ENCODE measurements at places on chromosomes 1 and 21. TPM values are rescaled to one million over a fixed set of nuclear protein-coding genes. Genes with fewer than 3 reads are reported as not detected.

The KRTAP13-1 gene
- not detected for total RNA-seq

The SHE gene
- not detected for total RNA-seq

The LPAR3 gene
- total RNA-seq: 2.6 TPM

DNA sequence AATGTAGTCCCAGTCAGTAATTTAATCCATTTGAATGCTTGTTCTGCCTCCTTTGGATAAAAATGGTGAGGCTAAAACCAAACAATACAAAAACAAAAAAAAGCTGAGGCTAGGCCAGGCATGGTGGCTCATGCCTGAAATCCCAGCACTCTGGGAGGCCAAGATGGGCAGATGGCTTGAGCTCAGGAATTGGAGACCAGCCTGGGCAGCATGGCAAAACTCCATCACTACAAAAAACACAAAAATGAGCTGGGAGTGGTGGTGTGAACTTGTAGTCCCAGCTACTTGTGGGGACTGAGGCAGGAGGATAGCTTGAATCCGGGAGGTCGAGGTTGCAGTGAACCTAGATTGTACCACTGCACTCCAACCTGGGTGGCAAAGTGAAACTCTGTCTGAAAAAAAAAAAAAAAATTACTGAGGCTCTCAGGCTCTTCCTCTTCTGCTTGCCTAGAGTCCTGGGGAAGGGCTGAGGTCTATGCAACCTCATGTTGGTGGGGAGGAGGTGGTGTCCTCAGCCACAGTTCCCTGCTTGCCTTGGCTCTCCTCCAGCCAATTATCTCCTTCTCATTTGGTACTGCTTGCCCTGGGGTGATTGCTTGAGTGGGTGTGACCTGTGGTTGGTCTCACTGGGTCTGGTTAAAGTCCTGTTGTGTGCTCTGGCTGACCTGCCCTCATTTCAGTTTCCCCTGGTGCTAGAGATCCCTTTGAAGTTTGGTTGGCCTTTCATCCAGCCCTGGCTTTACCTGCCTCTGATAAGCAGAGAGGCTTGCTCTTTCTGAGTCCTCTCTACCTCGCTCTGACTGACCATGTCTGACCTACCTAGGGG lies 20.9 kb downstream of the S1PR1 start:
- no peak for DNase-seq

The OR14C36 gene
- total RNA-seq: not detected

DNA sequence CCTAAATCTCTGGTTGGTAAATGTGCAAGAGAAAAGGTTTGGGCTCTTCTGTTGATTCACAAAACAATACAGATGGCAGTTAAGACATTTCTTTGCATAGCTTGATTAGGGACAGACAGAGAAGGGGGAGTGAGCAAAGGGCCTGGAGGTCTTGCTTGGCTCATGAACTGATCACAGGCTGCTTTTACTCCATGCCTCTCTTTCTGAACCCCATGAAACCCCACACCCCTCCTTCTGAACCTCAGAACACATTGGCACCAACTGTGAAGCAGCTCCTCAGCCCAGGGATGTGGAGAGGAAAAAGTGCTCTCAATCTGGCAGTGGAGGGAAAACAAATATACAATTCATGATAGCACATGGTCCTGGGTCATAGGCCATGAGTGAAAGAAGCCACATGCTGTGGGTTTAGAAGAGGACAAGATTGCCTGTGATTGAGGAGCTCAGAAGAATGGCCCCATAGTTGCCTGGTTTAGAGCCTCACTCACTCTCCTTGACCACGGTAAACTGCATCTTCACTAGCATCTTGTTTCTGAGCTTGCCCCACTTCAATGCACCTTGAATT lies 111.6 kb upstream of the GADD45A start:
- DNase-seq: no peak

The FAAH gene
- total RNA-seq: 0.86 TPM

The COL8A2 gene
- total RNA-seq: 4.7 TPM

DNA sequence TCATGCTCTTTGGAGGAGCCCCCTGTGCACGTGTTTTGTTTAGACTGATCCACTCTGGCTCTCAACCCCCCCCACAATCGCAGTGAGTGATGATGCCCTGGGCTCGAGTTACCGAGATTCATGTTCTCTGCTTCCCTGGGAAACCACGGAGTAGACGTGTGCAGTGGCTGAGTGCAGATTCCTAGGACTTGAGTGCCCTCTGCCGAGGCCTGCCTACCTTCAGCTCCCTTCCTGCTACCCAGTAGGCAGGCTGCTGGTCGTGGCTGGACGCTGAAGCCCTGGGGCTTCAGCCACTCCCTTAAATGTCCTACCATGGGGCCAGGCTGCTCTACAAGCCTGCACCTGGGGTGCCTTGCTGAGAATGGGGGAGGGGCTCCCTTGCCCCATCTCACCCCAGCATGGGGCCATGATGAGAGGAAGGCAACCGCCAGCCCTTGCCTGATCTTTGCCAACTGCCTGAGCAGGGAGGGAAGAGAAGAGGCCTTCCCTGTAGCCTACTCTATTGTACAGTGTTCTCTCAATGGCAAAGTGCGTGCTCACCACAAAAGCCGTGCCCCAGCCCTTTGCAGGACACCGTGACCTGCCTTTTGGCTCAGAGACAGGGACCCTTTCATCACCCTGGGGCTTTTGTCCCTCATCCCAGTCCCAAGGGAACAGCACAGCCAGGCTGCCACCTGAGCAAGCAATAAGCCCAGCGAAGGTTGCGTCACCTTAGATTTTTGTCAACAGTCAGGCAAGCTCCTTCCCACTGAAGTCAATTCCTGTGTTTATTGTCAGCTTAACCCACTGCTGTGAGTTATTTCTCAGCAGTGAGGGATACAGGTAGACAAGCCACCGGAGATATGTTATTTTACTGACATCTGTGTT lies 4.1 kb upstream of the GRIK3 start:
- DNase-seq: no peak

DNA sequence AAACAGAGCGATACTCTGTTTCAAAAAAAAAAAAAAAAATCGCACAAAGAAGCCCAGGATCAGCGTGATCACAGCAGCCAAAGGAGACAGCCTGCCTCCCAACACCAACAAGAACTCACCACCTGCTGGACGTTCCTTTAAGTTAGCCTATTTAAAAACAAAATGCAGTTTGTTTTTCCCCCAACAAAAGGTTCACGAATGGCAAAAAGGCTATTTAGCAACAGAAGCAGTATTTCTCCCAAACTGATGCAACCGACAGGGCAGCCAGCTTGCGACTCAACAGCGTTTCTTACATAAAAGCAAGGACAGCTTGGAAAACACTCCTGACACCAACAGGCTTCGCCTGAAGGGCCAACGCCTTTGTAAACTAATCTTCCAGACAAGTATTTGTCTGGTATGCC lies 6.8 kb downstream of the SSU72 start:
- peak; percentile 77 for DNase-seq

DNA sequence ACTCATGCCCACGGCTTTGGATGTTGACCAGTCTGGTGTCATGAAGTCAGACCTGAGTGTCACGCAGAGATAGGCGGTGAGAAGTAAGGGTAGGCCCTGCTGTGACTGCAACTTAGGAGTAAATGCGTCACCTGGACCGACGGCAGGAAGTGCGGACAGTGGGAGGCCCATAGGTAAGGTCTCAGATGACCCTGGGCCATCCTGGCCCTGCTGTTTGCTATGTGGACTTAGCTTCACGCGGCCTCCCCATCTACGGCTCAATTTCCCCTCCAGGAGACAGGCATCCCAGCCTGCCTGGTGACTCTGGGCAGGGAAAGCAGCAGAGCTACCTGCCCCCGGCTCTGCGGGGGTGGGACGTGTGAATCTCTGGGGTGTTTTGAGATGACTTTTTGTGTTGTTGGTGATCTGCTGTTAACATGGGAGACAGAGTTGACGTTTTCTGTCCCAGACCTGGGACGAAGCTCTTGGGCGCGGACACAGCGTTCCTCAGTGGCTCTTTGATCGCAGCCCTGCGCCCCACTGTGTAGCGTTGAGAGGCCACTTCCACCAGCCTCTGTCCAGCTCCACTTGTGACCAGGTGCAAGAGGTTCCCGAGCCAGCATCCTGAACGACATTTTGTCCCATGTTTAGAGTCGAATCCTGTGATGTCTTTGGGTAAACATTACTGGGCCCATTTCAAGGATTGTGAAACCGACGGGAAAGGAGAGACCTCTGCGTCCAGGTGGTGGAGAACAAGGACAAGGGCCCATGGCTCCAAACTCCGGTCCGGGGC lies 39.9 kb downstream of the CRYAA start:
- DNase-seq: no peak

The KRTAP10-4 gene
- total RNA-seq: not detected

The KRTAP11-1 gene
- not detected for total RNA-seq

- DNase-seq: no peak
Measured at GRCh38 chr1:217673387-217673786, 42.2 kb downstream of the SPATA17 start.

DNA sequence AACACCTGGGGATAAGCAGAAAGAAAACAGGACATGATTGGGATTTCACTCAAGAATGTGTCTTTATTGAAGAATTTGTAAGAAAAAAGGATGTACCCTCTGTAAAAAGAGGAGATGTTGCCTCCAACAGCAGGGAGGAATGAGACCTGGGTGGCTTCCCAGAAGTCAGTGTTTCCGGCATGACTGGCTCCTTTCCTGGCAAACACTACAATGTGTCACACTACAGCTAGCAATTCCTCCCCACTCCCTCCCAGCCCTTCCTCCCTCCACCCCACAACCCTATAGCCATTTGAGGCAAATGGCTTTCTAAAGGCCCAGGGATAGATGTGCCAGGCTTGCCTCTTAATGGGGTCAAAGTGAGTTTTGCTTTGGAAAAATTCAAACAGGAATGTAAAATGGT lies 11.5 kb upstream of the COL8A2 start:
- DNase-seq: peak; percentile 50

The CD1D gene
- under 0.01 TPM for total RNA-seq

GRCh38 chr21:36422279-36423098 lies 37.3 kb downstream of the CHAF1B start:
- DNase-seq: peak; percentile 74

DNA sequence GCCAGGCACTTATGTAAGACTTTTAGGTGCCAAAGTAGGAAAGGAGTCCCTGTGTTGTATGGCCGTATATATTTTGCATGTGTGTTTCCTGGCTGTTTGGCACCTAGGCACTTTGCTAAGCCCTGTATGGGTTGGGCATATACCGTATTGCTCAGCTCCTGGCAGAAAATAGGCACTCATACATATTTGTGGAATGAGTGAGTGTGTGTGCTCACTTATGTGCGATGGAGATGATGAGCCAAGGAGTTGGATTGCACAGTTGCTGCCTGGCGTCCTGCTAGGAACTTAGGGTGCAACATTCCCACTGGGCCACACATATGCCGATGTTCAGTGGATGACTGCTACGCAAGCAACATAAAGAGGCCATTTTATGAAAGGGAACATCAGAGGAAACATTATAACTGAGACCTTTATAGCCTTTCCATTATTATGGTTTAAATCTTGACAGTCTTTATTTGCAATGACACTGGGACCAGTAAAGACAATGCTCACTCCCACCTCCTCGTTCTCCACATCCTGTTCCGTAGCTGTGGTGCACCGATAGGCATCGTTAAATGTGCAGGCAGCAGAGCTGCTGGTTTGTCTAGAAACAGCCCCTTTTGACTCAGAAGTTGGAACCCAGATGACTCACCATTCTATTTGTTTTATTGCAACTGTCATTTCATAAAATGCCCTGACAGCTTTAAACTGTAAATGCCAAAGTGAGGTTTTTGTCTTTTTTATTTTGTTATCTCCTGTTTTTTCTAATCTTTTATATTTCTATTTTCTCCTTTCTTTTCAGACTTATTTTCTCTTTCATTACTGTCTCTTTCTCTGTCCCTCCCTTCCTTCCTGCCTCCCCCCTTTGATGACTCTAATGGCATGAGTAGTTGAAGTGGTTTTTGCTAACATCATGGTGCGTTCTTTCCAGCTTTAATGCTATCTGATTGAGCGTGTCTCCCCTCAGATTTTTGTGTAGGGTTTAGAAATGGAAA lies 36.1 kb downstream of the PEX14 start:
- DNase-seq: peak; percentile 72

GRCh38 chr1:57468641-57469523 lies 45.0 kb upstream of the DAB1 start:
- no peak for DNase-seq

DNA sequence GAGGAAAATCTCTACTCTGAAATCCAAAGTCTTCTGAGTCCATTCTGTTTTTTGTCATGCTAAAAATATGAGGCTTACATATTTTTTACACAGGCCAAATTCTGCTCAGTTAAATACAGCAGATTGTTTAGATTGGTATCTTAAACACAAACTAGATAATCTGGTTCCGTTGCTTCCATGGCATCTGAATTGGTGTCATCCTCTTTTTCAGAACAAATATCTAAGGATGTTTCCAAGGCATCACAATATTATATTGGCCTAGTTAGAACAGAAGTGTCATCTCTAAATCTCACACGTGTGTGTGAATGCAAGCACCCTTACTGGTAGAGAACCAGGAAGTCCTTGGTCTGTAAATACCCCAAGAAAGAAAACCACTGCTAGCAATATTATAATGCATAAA lies 151.2 kb downstream of the NRIP1 start:
- DNase-seq: no peak

The SHISAL2A gene
- not detected for total RNA-seq

DNA sequence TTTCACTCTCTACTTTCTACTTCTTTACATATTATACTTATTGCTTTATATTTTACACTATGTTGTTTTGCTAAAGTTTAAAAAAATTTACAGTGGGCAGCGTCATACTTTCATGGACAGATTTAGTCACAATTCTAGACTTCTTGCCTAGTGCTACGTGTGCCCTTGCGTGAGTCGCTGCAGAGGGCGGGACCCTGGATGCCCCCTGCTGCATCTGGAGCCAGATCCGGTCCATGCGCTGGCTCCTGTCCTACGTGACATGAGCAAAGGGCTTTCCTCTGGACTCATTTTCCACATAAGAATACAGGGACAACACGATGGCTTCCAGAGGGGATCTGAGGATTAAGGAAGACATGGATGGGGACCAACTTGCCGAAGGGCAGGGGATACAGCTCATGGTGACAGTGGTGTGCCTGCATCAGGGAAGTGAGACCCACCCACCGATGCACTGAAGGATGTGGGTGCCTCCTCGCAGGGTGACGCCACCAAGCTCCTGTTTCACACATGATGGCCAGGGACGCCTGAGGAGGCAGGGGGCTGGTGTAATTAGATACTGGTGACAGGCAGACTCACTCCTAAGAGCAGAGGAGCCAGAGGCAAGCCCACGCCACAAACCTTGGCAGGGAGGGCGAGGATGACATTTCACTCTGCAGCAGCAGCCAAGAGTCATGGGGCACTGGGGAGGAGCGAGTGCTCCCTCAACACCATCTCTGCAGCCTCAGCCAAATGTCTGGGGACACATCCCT lies 86.6 kb downstream of the DMRTB1 start:
- DNase-seq: no peak
